ENCODE measurements at places on chromosomes 16 and 17.

DNA sequence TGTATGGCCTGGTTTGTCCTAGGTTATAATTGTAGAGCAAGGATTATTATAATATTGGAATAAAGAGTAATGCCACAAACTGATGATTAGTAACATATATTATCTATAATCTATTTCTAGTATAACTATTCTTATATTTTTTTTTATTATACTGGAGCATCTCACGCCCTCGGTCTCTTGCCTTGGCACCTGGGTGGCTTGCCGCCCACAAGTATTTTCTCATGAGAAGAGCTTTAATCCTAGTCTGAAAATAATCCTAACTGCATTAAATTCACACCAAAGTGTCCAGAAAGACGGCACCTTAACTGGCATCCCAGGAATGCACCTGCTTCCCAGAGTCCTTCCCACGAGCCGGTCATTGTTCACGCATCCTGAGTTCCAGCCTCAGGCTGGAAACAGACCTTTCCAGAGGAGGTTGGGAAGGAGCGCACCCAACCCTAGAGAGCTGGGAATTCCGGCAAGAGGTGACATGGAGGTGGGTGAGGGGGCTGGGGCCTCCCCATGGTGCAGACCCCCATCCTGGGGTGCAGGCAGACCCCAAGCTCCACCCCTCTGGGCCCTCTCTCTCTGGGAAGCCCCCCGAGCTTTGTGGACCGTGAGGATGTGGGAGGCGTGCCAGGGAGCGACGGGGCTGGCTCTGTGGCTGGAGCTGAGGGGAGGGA lies 15.9 kb downstream of the CHMP1A start:
- DNase-seq: no peak

DNA sequence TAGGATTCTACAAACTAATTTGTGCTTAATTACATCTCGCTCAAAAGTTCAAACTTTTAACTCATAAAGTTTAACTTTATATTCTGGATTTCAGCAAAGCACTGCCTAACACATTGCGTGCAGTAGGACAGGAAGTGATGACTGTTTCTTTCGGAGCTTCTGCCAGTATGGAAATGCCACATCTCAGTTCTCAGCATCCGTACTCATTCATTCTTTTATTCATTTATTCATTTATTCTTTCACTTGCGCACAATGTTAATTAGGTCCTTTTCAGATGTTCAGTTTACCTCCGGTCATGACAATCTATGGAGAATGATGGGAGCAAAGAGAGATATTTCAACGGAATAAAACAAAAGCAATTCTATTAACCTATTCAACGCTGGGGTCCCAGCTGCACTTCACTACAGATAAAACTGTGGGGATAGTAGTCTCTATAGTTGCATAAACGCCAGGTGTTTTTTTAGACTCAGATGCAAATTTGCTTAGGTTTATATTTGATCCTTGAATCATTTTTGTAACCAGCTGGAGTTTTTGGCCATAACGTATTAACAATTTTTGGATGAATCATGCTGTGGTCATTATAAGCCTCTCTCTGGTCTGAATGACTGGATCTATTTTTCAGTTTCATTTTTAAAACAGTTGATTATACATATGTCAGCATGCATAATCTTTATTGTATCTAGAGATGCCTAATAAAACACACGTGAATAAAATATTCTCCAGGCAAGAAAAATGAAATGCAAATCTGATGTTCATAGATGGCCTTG lies 143.9 kb downstream of the KCNJ2 start:
- no peak for DNase-seq

GRCh38 chr16:68737730-68738629 lies 888 bp downstream of the CDH1 start:
- DNase-seq: no peak

DNA sequence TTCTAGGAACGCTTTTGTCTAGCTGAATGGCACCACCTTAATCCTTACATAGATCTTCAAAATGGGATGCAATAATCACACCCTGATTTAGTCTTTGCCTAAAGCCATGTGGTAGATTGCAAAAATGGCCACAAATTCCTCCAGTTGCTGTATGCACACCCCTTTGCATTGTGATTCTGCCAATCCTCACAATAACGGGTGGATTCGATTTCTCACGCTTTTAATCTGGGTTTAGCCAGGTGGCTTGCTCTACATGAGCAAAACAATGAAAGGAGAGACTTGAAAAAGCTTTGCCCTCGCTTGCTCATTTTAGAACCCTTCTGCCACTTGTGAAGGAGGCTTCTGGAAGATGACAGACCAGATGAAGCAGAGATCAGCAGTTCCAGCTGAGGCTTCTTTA lies 50.3 kb upstream of the B4GALNT2 start:
- DNase-seq: no peak

GRCh38 chr17:32206861-32207260 lies 58.8 kb upstream of the RHBDL3 start:
- no peak for DNase-seq

GRCh38 chr17:20206068-20206467 lies 196.9 kb downstream of the SPECC1 start:
- no peak for DNase-seq

Measured in trophoblast cell (in vitro differentiated cells and primary cell).